ENCODE measurements at places on chromosomes 13 and 19.

GRCh38 chr19:10908380-10908960 lies 20.0 kb downstream of the YIPF2 start:
- DNase-seq = no peak

DNA sequence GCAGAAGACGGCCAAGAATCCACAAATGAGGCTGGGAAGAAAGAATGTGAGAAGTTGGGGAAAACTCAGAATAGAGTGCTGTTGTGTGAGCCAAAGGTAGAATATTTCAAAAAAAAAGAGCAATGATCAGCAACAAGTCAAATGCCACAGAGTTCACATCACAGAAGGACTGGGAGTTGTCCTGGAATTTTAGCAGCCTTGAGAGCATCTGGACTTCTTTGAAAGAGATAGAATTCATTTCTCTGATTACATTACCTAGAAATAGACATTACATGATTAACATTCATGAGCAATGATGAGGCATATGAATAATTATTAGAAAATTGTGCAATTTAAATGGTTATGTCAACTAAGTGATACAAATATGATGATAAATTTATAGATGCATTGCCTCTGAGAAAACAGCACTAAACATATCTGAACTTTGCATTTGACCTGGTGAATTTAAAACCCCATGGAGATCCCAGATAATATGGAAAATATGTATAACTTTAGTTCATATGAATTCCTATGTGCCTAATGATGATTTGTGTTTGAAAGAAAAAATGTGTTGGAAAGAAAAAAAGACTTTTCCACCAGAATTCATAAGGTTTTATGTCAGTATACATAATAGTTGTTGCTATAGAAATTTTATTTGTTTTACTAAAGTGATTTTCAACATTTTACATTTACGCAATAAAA lies 186.2 kb downstream of the POSTN start:
- DNase-seq = no peak

DNA sequence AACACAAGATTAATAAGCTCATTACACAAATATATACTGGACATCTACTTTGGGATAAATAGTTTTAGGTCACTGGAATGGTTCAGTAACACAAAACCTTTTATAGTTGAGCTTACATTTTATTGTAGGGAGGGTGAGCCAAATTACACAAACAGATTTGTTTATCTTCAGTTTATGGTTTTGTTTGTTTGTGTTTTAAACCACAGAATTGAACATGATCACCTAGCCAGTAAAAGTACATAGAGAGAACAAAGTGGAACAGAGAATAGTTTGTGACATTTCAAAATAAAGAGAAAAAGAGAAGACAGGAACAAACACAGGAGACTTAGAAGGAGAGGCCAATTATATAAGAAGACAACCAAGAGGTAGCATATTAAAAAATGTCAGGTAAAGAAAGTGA lies 1930.2 kb upstream of the PCDH20 start:
- DNase-seq = no peak

DNA sequence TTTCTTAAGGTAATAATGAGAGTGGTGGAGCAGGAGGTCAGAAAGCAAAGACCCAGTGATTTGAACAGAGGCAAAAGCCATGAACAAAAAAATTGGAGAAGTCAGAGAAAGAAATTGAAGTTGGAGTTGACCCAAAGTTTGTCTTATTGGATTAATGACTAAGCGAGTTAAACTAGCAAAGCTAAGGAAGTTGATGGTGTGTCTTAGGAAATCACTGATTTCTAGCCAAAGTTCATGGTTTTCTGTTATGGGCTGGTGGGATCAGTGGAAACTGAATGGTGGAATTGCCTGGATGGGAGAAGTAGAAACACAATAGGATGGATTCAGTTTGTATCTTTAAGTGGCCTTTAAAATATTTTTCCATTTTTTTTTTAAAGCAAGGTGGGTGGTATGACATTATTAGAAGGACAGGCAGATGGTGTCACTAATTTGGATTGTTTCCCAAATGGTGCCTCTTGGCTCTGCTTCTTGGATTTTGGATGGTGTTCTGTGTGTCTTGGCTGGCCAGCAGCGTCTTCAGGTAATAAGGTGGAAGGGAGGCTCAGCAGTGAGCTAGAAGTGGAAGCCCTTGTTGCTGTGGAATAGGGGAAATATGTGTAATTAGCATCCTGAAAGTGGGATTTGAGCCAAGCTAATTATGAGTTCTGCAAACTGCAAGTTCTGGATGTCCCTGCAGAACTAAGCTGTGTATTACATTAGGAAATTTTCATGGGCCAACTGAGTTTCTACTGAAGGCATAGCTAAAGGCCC lies 302.9 kb downstream of the LMO7 start:
- DNase-seq = no peak

DNA sequence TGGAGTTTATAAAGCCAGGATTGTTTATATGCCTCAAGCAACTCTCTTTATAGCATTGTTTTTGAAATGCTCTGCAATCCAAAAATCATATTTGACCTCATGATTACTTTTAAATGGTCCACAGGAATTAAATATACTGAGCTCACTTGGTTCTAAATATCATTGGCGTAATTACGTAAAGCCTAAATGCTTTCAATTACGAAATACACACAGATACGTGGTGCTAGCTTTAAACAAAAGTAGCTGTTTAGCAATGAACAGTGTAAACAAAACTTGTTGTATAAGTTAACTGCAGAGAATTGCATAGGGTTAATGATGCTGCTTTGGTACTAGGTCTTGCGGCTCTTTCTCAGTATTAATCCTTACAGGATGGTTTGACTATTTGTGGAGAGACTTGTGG lies 346.6 kb downstream of the COG6 start:
- DNase-seq = no peak

- DNase-seq = no peak
Observed at GRCh38 chr19:8684001-8684902, 14.3 kb downstream of the ACTL9 start.

GRCh38 chr13:104593251-104593576 lies 1527.0 kb upstream of the SLC10A2 start:
- DNase-seq = no peak

GRCh38 chr19:33407140-33407551 lies 33.6 kb downstream of the CEBPG start:
- DNase-seq = no peak

DNA sequence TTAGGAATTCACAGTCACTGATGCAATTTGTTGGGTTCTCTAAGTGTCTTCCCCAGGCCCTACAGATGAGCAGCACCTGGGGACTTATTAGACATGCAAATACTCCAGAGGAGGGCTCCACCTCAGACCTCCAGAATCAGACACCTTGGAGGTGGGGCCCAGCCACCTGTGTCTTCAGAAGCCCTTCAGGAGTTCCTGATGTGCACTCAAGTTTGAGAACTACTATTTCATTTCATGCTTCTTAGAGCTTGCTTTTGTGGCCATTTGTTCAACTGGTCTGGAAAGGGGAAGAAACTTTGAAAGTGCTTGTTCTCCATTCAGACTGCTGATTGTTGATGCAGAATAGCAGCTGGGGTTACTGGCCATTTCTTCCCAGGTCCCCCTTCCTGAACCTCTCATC lies 472.0 kb downstream of the COG6 start:
- no peak for DNase-seq

- no peak for DNase-seq
Observed at GRCh38 chr19:1287354-1288225, 1.9 kb downstream of the EFNA2 start.

- no peak for DNase-seq
Observed at GRCh38 chr19:8973501-8974091, 36.6 kb downstream of the MUC16 start.

GRCh38 chr13:88526186-88526852 lies 855.1 kb downstream of the SLITRK5 start:
- DNase-seq = no peak
